ENCODE measurements at places on chromosomes 3 and 15.

DNA sequence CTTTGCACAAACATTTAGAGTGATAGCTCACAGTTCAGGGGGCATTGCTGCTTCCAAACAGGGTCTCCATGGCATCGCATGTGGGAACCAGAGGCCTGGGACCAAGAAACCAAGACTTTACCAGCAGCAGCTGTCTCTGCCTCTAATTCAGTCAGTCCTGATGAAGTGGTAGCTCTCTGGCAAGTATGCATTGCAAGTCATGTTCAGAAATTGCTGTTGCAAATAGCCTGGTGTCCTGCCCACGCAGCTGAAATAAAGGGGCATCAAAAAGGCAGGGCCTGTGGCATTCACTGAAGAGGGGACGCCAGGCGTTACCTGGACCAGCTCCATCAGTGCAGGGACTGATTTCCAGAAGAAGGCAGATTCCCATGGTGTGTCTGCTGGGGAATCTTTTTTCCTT lies 121.3 kb downstream of the CD47 start:
- no peak for DNase-seq

DNA sequence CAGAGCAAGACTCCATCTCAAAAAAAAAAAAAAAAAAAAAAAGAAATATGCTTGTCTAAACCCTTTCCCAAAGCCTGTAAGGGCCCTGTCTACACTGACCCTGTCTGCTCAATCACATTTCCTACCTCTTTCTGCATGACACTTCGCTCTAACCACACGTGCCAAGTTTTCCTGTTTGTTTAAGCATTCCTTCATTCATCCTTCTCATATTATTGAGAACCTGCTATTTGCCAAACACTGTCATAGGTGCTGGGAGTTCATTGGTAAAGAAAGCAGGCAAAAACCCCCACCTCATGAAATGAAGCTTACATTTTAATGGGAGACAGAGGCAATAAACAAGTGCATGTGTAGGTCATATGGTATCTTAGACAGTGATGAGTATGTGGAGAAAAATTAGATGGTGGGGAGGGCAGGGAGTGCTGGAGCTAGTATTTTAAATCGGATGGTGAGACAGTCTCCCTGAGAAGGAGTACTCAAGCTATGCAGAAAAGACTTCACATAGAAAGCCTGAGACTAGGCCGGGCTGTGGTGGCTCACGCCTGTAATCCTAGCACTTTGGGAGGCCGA lies 48.0 kb downstream of the B3GNT5 start:
- DNase-seq: peak; percentile 77

GRCh38 chr3:114697401-114697800 lies 403.6 kb downstream of the TIGIT start:
- DNase-seq: peak; percentile 22

GRCh38 chr3:192130534-192131132 lies 596.7 kb downstream of the FGF12 start:
- peak; percentile 32 for DNase-seq

- peak; percentile 6 for DNase-seq
Measured at GRCh38 chr15:98952381-98952803, 55.2 kb downstream of the PGPEP1L start.

DNA sequence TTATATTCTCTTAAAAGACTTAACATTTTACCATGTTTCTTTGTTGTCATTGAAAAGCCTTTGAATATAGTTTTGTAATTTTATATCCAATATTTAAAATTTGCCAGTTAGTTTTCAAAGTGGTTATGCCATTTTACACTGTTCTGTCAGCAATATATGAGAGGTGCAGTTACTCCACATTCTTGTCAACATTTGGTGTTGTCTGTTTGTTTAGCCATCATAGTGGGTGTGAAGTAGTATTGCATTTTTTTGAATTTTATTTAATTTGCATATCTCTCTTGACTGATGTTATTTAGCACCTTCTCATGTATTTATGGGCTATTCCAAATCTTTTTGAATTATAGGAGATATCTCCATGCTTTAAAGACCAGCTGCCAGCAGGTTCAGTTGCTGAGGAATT lies 40.4 kb downstream of the LRRC28 start:
- no peak for DNase-seq

DNA sequence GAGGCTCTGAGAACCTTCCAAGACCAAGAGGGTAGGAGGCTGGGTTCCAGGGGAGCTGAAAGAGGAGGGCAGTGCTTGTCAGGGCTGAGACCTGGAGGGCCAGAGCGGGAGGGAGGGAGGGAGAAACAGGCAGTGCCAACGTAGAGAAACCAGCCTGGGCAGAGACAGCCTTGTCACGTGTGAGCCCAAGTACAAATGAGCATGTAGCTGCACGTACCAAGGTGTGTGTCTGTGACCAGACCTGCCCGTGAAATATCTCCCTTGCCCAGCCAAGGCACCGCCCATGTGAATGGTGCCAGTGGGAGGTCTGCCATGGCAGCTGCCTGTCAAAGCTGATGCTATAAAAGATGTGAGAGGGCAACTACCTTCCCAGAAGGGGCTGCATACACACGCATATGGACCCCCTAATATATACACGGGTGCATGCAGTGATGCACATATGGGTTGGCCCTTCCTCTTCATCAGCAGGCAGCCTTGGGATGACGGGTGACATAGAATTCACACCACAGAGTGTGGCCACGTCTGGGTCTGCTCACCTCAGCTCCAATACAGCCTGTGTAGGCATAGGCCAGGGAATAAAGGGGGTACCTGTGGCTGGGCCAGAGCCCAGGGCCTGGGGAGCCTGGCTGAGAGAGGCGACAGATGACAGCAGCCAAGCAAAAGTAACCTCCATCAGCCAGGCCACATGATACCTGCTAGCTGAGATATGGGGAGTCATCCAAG lies 7.8 kb upstream of the CTDSPL start:
- no peak for DNase-seq

Measured in iris pigment epithelial cell (primary cell).